ENCODE measurements at places on chromosomes 1 and 21. TPM values are rescaled to one million over a fixed set of nuclear protein-coding genes. Genes with fewer than 3 reads are reported as not detected.

Gene LENEP
- total RNA-seq: not detected

Gene USP25
- total RNA-seq: 37.3 TPM

Gene OR2T35
- not detected for total RNA-seq

Gene MEX3A
- total RNA-seq: 0.90 TPM

Gene TAS1R3
- total RNA-seq: 0.09 TPM

Gene IQGAP3
- total RNA-seq: 28.7 TPM

Gene ZNF644
- total RNA-seq: 58.9 TPM

Gene GNAT2
- 0.18 TPM for total RNA-seq

Gene NBPF10
- 3.7 TPM for total RNA-seq

Gene SNX7
- total RNA-seq: 80.3 TPM

Gene SPATA1
- 0.41 TPM for total RNA-seq

Gene PLA2G2F
- not detected for total RNA-seq

Gene RAVER2
- 7.2 TPM for total RNA-seq

Gene NBPF4
- total RNA-seq: not detected

Gene MAN1C1
- 32.0 TPM for total RNA-seq

Gene HAPLN2
- total RNA-seq: not detected

Gene TMEM200B
- 9.5 TPM for total RNA-seq

Gene SMIM1
- total RNA-seq: 4.6 TPM

Gene CELA3A
- not detected for total RNA-seq

Gene SLFNL1
- total RNA-seq: 0.09 TPM

Gene S1PR1
- 5.5 TPM for total RNA-seq

Gene RHD
- total RNA-seq: not detected
